ENCODE measurements at places on chromosomes 7 and 10.

DNA sequence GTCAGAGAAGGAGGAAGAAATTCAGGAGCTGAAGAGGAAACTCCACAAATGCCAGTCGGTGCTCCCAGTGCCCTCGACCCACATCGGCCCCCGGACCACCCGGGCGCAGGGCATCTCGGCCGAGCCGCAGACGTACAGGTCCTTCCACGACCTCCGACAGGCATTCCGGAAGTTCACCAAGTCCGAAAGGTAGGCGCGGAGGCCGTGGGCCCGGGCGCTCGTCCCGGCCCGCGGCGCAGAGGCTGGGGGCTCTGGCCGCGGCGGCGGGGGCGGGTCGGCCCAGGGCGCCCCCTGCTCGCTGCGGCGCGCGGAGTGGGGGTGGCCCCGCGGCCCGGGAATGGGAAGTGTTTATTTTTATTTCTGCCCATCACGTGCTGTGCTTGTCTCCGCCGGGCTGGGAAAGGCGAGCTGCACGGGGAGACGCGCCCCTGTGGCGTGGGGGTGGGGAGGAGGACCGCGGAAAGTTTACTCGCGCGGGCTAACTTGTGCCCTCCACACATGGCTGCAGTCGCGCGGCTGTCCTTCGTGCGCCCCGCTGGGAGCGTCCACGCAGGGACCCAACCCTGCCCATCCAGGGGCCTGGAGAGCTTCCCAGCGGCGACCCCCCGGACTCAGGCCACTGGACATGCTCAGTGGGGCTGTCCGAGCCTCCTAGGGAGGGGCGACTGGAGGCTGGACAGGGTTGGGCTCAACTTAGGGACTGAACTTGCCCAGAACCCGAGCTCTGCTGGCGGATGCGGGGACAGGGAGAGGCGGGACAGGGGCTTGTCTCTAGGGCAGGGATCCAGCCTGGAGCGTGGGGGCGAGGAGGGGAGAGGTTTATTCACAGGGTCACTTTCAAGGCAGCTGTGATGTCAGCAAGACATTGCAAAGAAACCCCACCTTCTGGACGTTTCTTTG is 82.6 kb upstream of the PRKG1 start:
- DNase-seq, result no peak

DNA sequence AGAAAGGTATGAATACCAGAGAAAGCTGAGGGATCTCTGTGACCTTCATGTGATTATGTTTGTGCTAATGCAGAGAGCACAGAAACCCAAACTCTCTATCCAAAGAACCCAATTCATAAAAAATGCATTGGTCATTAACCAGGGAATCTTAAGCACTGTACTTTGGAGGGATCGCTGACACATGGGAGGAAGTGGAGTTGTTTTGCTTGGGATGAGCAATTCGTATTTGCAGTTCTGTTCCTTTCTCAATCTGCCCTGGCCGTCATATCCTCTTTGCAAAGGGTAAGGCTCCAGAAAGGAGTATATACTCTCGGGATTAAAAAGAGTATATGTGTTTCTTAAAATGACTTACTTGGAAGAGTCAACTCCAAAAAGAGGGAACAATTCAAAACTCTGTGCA is 221.3 kb downstream of the POU6F2 start:
- DNase-seq, result no peak

DNA sequence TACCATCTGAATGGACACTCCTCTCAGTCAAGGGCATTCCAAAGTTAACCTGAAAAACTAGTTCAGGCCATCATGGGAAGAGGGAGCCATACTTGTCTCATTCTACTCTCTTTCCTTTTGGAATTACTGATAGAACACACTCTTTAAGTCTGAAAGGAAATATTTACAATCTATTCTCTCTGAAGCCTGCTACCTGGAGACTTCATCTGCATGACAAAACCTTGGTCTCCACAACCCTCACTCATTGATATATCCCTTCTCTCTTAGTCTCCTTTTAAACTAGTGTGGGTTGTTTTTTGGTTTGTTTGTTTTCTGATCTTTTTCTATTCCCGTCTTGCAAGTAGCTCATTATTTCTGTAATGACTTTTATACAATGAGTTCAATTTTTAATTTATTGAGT is 169.5 kb downstream of the C1GALT1 start:
- no peak for DNase-seq

DNA sequence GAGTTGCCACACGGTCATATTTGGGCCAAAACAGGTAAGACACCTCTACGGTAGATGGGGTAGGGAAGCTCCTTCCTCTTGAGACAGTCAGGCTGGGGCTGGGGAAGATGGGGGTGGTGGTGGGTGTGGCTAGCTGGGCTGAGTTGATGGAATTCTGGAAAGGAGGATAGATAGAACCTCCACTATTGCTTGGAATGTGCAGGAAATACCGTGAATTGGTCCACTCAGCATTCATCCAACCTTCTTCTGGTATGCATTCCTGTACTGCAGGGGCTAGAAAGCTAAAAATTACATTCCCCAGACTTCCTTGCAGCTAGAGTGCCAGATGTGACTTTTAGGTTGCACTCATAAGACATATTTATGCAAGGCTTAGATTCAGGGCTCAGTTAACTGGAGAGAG is 24.8 kb downstream of the TLX1 start:
- DNase-seq, result no peak

DNA sequence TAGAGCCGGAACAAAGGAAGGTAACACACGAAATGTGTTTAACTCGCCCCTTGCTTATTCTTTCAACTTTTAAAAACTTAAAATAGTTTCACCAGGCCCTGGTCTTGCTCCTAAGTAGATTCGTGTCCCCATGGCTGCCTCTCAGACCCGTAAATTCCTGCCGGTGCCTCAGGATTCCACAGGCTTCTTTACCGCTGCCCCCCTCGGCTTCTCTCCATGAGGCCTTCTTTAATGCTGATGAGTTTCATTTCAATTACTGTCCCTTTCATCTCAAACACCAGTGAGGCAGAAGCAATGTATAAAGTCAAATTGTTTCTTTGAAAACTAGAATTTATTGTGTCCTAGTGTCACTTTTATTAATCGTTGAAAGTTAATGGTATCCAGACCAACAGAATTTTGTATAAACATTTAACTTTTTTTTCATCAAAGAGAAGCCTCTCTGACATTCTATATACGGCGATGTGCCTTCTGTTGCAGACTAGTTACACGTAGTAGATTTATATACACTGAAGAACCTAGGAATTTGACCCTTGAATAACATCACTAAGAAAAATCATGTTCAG is 225.2 kb downstream of the C7orf25 start:
- no peak for DNase-seq

Data from activated T-cell treated with anti-CD3 and anti-CD28 coated beads for 48 hours (primary cell).